ENCODE measurements at places on chromosomes 5 and 9.
A peak's percentile ranks its signal among the peaks of the same experiment; 100 is the strongest.

DNA sequence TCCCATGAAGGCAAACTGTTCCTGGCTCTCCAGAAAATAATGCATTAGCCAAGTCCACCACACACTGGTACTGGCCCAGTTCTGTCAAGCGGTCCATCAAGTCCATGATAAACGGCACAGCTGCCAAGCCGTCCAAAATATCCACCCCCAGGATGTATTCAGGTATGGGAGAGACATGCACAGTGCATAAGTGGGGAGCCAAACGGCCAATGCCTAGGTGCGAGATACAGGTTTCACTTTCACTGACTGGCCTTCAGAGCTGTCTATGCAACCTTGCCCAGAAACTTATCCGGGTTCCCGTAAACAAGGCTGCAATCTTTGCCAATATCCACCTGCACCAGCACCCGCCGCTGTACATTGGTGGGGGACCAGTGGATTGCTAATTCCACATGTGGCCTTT, 795.8 kb downstream of the EFNA5 start:
- DNase-seq, result no peak
- no peaks in the 10 kb centered on the region for H3K27me3 ChIP-seq
- H3K27ac ChIP-seq, result no peak overlapping the region
- no peak overlapping the region for H3K4me3 ChIP-seq

GRCh38 chr5:33527696-33528095, 86.9 kb downstream of the TARS1 start:
- H3K27ac ChIP-seq, result no peak overlapping the region
- no peak for DNase-seq
- no peaks in the 10 kb centered on the region for H3K36me3 ChIP-seq

- H3K4me1 ChIP-seq, result no peaks in the 10 kb centered on the region
- no peaks in the 10 kb centered on the region for H3K36me3 ChIP-seq
- no peaks in the 10 kb centered on the region for H3K27me3 ChIP-seq
These were observed 80.9 kb upstream of the IRX2 start for GRCh38 chr5:2832394-2832793.

DNA sequence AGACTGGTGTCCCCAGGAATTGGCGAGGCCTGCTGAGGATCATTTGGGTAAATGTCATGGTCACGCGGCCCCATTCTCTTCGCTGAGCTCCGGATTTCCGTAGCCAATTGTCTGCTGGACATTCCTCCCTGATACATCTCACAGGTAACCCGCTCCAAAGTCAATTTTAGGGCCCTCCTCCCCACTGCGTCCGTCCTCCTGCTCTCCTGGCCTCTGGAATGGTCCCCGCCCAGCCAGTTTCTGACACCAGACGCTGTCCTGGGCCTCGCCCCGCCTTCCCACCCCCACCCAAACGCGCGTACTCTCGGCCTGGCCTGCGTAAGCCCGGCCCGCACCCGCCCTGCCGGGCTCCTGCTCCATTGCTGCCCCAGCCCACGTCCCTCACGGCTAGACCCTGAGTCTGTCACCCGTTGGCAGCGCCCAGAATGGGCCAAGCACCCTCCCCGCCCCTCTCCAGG, 202.0 kb downstream of the AUH start:
- no peaks in the 10 kb centered on the region for H3K4me1 ChIP-seq
- DNase-seq, result peak; percentile 49
- H3K27me3 ChIP-seq, result no peaks in the 10 kb centered on the region
- H3K36me3 ChIP-seq, result no peaks in the 10 kb centered on the region

DNA sequence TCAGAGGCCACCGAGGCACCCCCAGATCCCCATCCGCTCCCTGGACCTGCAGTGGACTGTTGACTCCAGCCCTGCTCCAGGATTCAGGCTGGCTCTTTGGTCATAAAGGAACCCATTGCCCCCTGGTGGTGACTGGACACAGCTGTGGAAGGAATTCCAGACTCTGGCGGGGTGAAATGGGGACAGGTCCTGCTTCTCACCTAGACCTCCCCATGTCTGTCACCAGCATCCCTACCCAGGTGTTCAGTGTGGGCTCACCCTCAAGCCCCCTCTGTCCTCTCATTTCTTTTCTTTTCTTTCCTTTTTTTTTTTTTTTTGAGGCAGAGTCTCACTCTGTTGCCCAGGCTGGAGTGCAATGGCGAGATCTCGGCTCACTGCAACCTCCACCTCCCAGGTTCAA, 25.5 kb upstream of the STXBP1 start:
- H3K36me3 ChIP-seq, result no peaks in the 10 kb centered on the region
- peak; percentile 86 for DNase-seq
- no peak overlapping the region for H3K27ac ChIP-seq
- no peaks in the 10 kb centered on the region for H3K27me3 ChIP-seq
- H3K4me1 ChIP-seq, result peaks cover 2% of the 10 kb centered on the region

GRCh38 chr5:61098251-61098995, 63.8 kb downstream of the SMIM15 start:
- no peaks in the 10 kb centered on the region for H3K27me3 ChIP-seq
- H3K4me3 ChIP-seq, result no peak overlapping the region
- DNase-seq, result no peak
